HEK293T (cell line): ENCODE measurements at places on chromosomes 1 and 21.

DNA sequence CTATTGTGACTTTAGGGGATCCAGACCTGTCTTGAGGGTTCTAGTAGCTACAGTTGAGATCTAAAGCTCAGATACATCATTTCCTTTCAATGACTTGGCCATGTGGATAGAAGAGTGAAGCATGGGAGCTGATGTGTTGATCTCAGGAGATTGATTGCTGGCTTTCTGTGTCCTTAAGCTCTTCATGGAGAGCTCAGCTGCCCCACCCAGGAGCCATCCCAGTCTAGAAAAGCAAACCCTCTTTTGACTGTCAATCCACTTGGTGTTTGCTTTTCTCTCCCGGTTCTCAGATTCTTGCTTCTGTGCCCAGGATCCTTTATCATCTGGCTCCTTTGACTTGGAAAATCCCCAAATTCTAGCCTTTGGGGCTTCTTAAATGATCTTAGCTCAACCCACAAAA lies 87.2 kb downstream of the ATP1A1 start:
- no peak for DNase-seq

- no peak for DNase-seq
Measured at GRCh38 chr1:198318085-198318484, 161.3 kb downstream of the NEK7 start.

- DNase-seq = no peak
Measured at GRCh38 chr21:41183575-41183974, 15.6 kb downstream of the BACE2 start.

- DNase-seq = no peak
Measured at GRCh38 chr1:37288900-37289299, 185.5 kb upstream of the ZC3H12A start.

DNA sequence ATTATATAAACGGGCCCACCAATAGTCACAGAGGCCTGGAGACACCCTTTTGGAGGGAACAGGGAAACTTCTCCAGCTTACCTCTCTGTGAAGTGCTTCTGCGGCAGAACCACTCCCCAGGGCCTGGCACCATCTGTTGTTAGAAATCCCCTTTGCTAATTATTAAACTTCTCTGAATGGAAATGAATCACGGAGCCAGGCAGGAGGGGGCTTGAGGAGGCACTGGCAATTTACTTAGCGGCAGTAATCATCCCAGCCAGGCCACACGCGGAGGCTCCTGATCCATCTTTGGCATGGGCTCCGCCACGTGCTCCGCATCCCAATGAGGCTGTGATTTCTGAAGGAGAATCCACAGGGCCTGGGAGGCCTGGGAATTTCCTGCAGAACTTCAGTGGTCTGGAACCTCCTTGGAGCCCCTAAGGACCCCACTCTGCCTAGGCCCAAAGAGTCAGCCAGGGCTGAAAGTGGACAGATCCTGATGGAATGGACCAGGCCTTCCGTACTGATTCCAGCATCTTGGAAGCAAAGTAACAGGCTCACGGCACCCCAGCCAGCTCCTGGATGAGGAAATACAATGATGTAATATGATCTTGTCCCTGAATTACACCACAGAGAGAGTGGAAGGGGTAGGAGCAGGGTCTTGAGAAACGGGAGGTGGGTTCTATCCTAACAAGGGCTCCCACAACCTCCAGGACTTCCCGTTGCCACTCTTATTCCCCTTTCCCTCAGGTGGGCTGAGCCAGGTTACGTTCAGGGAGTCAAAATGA lies 62.3 kb downstream of the GRIK3 start:
- DNase-seq = no peak

DNA sequence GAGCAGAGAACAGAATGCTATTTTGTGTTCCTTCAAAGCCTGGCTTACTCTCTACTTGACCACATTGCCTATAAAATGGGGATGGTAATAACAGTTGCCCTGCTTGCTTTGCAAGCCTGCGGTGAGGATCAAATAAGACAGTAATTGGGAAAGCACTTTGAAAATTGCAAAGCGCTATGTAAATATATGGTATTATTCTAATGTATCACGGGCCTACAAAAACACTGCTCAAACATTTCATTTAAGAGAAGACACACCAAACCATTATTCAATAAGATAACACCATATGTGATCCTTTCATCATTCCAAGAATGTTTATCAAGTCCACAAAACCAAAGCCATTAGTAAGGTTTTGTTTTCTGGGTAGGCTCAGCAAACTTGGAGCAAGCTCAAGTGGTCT lies 208.4 kb downstream of the ROR1 start:
- no peak for DNase-seq

DNA sequence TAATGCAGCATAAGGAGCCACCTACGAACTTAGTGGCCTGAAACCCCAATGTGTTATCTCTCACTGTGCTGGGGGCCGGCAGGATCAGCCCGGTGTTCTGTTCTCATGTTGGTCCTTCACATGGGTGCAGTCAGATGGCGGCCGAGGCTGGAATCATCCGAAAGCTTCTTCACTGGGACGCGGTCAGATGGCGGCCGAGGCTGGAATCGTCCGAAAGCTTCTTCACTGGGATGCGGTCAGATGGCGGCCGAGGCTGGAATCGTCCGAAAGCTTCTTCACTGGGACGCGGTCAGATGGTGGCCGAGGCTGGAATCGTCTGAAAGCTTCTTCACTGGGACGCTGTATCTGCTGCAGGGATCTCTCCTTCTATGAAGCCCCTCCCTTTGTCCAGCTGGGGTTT lies 12.6 kb upstream of the PCBP3 start:
- no peak for DNase-seq

- DNase-seq = no peak
Measured at GRCh38 chr1:167734841-167735240, 13.1 kb downstream of the MPZL1 start.

GRCh38 chr1:78388275-78388674 lies 102.5 kb upstream of the PTGFR start:
- DNase-seq = no peak

DNA sequence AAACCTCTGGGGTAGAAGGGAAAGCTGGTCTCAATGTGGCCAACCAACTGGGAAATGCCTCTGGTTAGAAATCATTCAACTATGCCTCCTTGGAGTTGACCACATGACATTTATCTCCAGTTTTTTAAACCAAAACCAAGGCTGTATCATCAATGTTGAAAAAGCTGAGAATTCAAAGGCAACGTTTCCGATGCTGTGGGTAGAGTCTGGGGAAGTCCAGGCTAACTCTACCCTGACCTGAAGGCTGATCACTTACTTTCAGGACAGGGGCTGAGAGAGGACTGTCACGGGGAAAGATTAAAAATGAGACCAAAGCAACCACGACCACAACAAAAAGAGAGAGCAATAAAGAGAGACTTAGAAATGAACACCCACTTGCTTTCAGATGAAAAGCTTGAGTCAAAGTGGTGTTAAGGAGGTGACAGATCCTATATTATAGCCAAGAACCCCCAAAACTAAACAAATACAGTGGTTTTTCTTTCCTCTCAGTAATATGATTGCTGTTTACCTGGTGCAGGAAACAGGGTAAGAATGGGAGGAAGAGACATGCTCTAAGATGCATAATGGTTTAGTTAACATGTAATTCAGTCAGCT lies 90.8 kb upstream of the TNFSF4 start:
- no peak for DNase-seq
